ENCODE measurements at places on chromosomes 2 and 18. TPM values are rescaled to one million over a fixed set of nuclear protein-coding genes. Genes with fewer than 3 reads are reported as not detected.
A peak's percentile ranks its signal among the peaks of the same experiment; 100 is the strongest.

Gene ZNG1B
- total RNA-seq: 29.9 TPM

DNA sequence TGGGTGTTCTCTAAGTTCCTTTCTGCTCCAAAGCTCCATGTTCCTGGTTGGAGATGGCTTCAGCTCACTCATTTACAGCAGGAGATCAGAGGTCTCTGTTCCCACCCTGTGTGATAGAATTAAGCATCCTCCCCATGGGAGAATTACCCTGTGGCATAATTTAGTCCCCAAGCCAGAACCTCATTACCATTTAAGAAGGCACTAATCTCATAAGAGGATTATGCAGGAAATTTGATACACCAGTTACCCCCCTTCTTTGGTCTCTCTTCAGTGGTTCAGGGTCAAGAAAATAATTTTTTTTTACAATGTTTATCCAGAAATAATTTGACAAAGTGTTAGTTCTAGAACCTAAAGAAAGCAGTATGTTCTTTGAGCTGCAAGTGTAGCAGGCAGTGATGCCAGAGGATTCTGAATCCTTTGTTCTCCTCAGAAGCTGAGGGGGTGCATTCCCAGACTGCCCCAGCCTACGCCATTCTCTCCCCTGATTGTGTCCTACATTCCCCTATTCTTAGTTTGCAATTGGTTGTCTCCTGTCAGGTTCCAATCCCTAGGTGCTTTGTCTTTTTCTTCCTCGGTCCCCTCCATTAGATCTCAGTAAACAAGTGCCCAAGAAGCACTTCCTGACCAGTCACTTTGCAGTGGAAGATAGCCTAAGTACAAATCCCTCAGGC, 163.6 kb downstream of the PRKCE start:
- DNase-seq: no peak

DNA sequence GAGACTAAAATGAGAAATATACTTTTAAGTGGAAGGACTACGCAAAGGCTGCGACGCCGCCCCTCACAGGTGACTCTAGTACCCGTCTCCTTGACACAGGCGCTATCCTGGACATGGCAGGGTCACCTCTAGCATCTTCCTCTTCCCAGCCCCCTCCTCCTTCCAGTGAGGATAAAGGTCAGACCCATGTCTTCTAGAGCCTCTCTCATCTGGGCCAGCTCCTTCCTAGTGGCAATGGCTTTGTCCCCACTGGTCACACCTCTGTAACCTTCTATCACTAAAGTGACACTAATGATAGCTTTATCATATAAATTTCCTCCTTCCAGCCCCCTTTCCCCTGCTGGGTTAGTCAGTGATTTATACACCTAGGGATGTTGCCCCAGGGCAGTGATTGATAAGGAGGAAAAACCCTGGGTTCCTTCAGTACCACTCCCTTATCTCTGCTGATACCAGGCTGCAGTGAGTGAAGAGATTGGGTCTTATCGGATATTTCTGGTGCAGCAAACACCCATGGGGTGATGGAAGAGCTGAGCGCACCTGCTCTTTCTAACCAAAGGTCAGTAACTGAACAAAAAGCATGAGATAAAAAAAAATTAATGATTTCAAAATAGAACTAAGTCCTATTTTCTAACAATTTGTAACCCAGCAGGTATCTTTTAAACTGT, 62.0 kb upstream of the FZD5 start:
- DNase-seq: no peak

Gene TUBA4B
- total RNA-seq: 0.16 TPM

DNA sequence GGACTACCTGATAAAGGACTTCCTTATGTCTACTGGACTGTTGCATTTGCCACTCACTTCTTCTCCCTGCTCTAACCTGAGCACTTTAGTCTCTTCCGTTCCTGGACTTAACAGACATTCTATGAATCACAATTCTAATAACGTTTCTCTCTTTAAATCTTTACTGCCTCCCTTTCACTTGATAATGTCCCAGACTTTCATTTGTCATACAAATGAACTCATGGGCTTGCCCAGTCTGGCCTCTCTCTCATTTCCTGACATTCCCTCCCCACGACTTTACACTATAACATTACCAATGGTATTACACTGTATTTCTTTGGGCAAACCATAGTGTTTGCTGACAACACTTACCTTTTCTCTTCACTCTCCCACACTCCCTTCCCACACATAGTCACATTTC, 540.7 kb upstream of the TMEFF2 start:
- no peak for DNase-seq

DNA sequence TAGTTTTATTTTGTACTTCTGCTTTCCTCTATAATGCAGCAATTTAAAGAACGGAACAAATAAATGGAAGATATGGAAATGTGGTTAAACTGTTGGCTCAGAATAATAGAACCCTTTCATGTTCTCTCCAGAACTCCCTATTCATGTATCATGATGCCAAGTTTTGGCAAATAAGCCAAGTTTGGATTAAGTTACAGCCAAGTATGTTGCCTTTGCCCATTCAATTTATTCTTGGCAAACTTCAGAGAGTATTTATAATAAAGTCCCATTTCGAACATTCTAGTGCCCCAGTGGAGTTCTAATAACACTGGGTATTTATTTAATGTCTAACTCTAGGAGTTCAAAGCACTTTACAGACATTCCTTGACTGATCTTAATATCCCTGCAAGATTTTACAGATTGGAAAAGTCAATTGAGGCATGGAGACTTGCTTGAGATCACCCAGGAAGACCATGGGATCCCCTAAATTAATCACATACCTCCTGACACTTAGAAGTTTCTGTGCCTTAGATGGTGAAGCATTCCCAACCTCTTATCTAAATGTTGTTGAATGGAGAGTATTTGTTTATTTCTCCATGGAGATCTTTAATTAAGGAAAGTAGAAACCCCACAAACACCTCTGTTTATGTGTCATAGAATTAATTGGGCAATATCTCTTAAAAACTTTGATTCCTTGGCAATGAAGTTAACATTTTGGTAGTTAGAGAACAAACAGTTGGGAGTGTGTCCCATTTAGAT, 106.7 kb downstream of the ACKR3 start:
- no peak for DNase-seq

DNA sequence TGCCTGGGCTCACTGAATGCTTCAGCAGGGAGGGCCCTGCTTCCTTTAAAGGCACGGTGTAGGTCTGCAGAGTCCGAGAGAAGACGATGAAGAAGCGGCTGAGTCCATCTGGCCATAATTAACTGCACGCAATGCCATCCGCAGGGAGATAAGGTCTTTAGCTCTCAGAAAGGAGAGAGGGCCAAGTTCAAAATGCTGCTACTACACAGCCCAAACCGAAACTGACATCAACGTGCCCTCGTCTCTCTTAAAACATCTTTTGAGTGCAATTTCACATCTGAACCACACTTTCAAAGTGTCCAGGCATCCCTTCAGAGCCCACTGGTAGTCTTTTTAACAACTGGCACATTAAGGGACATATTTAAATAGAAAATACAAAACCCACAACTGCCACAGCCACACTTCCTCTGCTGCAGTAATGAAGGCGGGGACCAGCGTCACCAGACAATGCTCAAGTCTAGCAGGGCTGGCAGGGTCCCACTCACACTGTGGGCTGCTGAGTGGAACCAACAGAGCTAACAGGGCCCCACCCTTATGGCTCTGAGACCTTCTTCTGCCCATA, 35.8 kb downstream of the ST3GAL5 start:
- DNase-seq: no peak

DNA sequence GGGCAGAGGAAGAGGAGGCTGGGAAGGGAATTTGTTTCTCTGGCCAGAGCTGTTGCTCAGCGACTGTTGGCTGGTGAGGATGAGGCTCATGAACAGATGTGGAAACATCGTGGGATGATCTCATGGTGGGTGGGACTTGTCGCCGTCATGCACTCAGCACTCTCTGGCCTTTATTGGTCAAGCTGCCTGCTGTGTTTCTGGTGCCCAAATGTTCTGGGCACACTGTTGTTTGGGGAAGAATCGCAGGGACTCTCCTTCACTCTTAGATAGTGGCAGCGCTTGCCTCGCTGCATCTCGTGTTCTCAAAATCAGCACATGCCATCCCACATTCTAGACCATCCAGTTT, 145.6 kb downstream of the AGAP1 start:
- peak; percentile 52 for DNase-seq

GRCh38 chr2:237244976-237245646, 159.4 kb downstream of the COPS8 start:
- DNase-seq: no peak

GRCh38 chr18:50170004-50170403, 24.9 kb downstream of the MYO5B start:
- DNase-seq: no peak

DNA sequence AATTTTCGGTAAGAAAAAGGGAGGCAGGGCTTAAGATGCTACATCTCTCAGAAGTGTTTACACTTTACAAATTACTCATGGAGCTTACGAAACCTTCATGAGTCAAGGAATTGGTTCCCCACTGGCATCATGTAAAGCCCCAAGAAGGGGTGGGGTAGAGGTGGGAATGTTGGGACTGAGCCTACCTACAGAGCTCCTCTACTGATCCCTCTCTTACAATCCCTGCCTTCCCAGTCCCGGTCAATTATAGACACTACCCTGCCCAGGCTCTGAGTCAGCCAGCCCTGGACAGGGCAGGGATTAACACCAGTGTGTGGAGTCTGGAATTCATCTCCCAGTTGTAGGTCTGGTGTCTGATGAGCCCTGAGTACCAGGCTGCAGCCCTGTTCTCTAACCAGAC, 248.9 kb downstream of the PAX3 start:
- no peak for DNase-seq

Gene GALM
- total RNA-seq: 29.9 TPM

DNA sequence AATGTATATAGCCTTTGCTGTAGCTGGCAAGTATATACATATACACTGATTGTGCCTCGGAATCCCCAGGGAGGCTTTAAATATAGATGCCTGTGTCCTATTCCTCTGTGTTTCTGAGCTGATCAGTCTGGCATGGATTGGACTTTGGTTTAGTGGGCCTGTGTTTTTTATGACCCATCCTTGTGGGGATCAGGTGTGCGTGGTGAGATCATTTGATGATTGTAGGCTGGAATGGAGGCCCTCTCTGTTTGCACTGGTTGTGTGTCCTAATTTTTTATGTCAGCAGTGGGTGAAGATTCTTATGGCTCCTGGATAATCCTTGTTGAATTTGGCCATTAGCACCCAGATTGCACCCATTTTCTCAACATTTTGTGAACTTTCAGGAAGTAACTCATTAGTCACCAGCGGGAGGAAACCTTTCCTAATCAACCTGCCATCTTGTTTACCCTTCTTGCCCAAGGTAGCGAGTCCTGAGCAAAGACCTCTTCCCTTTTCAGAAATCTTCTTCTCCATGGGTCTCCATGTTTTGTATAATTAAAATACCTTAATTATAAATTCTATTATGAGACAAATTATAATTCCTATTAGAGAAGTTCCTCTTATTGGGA, 75.8 kb downstream of the UGGT1 start:
- DNase-seq: no peak

- DNase-seq: no peak
Measured at GRCh38 chr2:209917154-209917771, 85.2 kb upstream of the RPE start.

GRCh38 chr2:128550801-128551416, 232.2 kb upstream of the HS6ST1 start:
- DNase-seq: no peak

DNA sequence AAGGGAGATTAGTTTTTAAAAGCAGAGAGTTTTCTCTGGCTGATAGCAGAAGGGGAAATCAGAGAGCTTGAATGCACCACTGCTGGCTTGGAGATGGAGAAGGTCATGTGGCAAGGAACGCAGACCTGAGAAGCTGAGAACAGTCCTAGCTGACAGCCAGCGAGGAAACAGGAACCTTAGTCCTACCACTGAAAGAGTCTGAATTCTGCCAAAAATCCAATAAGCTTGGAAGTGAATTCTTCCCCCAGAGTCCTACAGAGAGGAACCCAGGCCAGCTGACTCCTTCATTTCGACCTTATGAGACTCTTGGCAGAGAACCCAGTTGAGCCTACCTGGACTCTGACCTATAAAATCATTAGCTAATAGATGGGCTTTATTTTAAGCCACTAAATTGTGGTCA, 371.9 kb upstream of the TNP1 start:
- no peak for DNase-seq

Gene CCBE1
- 4.0 TPM for total RNA-seq

Gene MC2R
- total RNA-seq: not detected

DNA sequence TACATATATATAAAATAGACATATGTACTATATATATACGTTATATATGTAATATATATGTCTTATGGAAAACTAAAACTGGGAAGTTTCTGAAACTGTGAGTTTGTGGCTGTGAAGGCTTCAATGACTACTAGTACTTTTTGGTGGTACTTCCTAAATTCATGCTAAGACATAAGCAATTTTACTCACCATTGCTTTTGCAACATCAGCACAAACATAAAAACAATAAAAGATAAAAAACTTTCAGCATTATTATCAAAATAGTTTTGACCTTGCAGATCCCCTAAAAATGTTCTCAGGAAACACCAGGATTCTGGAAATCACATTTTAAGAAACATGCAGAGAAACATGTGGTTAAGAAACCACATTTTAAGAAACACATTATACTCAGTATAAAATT, 269.9 kb downstream of the PID1 start:
- DNase-seq: no peak

GRCh38 chr18:33757037-33757436, 179.0 kb downstream of the ASXL3 start:
- DNase-seq: no peak

DNA sequence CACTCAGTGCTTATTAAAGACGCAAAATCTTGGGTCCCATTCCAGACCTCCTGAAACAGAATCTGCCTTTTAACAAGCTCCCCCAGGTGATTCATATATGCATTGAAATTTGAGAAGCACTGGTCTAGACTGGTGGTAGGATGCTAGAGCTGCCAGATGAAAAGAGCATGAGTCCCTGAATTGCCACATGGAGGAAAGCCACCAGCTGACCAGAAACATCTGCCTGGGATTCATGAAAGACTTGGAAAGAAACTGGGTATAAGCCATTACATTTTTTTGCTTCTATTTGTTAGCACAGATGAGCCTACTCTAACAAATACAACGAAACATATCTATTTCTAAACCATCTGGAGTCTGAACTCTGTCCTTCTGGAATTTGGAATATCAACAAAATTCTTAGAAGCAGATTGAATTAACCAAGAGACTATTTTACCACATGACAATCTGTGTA, 228.9 kb downstream of the RBM43 start:
- DNase-seq: no peak

Gene HS1BP3
- total RNA-seq: 31.8 TPM

- peak; percentile 58 for DNase-seq
Measured at GRCh38 chr2:190418727-190419126, 10.6 kb downstream of the MFSD6 start.

GRCh38 chr2:100887713-100888495, 68.0 kb downstream of the NPAS2 start:
- peak; percentile 48 for DNase-seq

Gene WNT10A
- total RNA-seq: 0.88 TPM

Gene UGT1A7
- not detected for total RNA-seq

DNA sequence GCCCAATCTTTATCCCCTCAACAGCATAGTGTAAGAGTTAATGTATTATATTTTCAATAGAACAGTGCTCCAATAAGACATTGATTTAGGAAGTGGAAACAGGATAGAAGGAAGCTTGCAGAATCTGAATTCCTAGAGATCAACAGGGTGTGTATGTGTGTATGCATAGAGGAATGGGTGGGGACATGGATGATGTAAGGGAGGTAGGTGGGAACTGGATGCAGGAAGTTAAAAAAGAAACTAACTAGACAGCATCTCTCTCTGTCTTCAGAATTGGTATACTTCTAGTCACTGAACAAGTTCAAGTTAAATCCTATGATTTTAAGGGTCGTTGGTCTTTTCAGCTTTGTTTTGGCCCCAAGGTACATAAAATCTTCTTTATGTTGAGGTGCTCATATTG, 196.6 kb downstream of the PMAIP1 start:
- no peak for DNase-seq

All from breast epithelium (tissue), 4 donors.